Hematopoietic multipotent progenitor cell treated with erythropoietin and hydrocortisone succinate and interleukin-3 and kit ligand, for 8 days (in vitro differentiated cells): ENCODE measurements at places on chromosomes 2 and 18.

GRCh38 chr2:19505-19904 is 26.8 kb downstream of the FAM110C start:
- DNase-seq, result no peak

- no peak for DNase-seq
These were observed 76.4 kb downstream of the SKA1 start for GRCh38 chr18:50451100-50451842.

GRCh38 chr2:234620018-234620417 is 123.1 kb upstream of the ARL4C start:
- DNase-seq, result peak; percentile 3

- no peak for DNase-seq
These were observed 48.9 kb downstream of the PTPN4 start for GRCh38 chr2:119808516-119809147.
